ENCODE measurements at places on chromosomes 13 and 19. TPM values are rescaled to one million over a fixed set of nuclear protein-coding genes. Genes with fewer than 3 reads are reported as not detected.

ARL11 gene
- 1.1 TPM for total RNA-seq

WDR62 gene
- 0.16 TPM for total RNA-seq

- no peak overlapping the region for H3K27ac ChIP-seq
- H3K27me3 ChIP-seq, result no peaks in the 10 kb centered on the region
- H3K4me1 ChIP-seq, result peaks cover 6% of the 10 kb centered on the region
- no peak for DNase-seq
- H3K4me3 ChIP-seq, result no peak overlapping the region
Observed at GRCh38 chr19:45809643-45810159, 5.4 kb downstream of the RSPH6A start.

DNA sequence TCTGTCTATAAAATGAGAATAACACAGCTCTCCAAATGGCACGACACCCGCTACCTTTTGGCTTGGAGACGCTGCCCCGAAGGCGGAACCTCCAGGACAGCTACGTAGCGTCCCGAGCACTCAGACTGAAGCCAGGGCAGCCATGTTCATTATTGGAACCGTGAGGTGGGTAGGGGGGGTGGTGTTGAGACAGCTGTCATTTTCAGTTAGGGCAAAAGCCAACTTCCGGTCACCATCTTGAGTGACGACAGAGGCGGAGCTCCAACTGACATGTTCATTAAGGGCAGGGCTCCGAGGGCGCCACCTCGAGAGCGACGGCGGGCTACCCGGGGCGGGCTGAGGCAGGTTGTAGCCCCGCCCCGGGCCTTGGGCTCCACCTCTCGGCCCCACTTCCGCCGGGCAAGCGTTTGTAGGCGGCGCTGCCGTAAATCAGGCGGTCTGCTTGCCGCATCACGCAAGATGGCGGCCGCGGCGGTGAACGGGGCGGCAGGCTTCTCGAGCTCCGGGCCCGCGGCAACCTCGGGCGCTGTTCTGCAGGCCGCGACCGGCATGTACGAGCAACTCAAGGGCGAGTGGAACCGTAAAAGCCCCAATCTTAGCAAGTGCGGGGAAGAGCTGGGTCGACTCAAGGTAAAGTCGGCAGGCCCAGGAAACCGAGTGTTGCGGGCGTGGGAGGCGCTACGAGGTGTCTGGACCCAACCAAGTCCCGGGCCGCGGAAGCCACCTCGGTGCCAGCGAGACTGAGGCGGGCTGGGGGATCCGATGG, at the start of gene PSMD8:
Gene PSMD8, plus strand, starts transcription at position 240 of the 766 bp plus-strand sequence. Its CDS starts 31 bp downstream, at position 271.
- H3K4me1 ChIP-seq, result no peaks in the 10 kb centered on the region
- peak within 1 kb of the TSS; percentile 93 for H3K27ac ChIP-seq
- peaks cover 10% of the 10 kb centered on the region for H3K36me3 ChIP-seq
- peak within 1 kb of the TSS; percentile 77 for H3K4me3 ChIP-seq
- no peaks in the 10 kb centered on the region for H3K27me3 ChIP-seq

DNA sequence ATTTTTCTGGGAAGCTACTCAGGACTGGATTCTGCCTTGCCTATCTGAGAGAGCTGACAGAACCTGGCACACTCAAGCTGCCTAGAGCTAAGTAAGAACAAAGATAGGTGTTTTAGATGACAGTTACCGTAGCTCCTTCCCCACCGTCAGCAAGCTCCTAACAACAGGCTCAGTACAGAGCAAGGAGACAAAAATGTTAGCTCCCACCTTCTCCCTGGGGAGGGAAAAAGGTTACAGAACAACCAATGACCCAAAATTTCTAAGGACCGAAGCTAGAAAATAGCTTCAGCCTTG, 1058.2 kb upstream of the PCDH20 start:
- no peaks in the 10 kb centered on the region for H3K36me3 ChIP-seq
- H3K27me3 ChIP-seq, result no peaks in the 10 kb centered on the region
- no peak for DNase-seq
- no peaks in the 10 kb centered on the region for H3K4me1 ChIP-seq
- no peak overlapping the region for H3K4me3 ChIP-seq

DNA sequence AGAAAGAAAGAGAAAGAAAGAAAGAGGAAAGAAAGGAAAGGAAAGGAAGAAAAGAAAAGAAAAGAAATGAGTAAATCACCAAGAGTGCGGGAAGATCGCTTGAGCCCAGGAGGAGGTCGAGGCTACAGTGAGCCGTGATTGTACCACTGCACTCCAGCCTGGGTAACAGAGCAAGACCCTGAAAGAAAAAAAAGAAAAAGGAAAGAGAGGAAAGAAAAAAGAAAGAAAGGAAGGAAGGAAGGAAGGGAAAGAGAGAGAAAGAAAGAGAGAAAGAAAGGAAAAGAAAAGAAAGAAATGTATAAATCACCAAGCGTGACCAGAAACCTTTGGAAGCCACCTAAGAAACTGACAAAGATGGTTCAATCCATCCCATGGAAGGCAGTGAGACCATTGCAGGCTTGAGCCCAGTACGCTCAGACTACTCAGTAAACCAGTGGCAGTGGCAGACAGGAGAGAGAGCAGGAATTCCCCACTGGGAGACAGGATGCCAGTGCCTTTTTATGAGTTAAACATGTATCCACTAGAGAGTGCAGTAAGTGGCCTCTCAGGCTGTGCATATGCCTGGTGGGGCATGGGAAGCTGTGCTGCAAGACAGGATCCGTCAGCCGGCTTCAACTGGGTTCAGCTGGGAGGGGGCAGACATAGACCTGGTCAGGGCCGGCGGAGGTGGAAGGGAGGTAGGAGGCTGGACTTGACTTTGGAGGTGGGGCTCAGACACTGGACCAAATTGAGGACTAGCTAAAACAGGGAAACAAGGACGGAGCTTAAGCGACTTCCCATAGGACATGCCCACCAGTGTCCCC, 4.8 kb downstream of the GPR42 start:
- no peaks in the 10 kb centered on the region for H3K36me3 ChIP-seq
- peaks cover 6% of the 10 kb centered on the region for H3K4me1 ChIP-seq
- H3K4me3 ChIP-seq, result no peak overlapping the region
- no peak for DNase-seq
- H3K27me3 ChIP-seq, result no peaks in the 10 kb centered on the region
- H3K27ac ChIP-seq, result no peak overlapping the region

DNA sequence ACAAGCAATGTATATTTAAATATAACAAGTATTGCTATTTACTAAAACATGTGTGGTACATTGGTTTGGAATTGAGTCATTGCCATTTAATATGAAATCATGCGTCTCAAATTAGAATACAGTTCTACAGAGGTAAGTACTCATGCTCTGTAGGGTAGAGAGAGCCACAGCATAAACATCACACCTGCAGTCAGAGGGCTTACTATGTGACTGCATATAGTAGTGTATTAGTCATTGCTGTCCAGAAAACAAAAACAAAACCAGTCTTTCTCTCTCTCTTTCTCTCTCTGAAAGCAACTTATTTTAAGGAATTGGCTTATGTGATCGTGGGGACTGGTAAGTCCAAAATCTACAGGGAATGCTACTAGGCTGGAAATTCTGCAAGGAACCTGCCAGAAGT, 370.3 kb downstream of the GPC5 start:
- H3K27me3 ChIP-seq, result no peaks in the 10 kb centered on the region
- no peak for DNase-seq
- no peaks in the 10 kb centered on the region for H3K4me1 ChIP-seq
- no peaks in the 10 kb centered on the region for H3K36me3 ChIP-seq

GRCh38 chr13:85564598-85564997, 234.6 kb downstream of the SLITRK6 start:
- H3K27me3 ChIP-seq, result no peaks in the 10 kb centered on the region
- H3K27ac ChIP-seq, result no peak overlapping the region
- no peak overlapping the region for H3K4me3 ChIP-seq
- no peak for DNase-seq

DNA sequence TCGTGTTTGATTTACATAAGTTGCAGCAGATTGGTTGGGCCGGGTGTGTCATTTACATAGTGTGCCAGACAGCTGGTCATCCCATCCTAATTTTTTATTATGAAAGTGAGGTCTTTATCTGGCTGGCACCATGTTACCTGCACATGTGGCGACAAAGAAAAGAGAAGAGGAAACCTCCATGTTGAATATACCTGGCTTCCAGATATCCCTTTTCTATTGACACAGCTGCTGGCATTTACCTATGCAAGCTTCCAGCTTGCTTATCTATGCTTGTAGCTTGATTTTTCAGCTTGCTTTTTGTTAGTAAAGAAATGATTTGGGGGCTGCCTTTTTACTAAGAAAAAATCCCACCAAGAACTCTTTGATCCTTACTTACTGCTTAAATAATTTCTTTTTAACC, 681.3 kb upstream of the SLITRK1 start:
- H3K4me3 ChIP-seq, result no peak overlapping the region
- no peak for DNase-seq
- H3K27ac ChIP-seq, result no peak overlapping the region
- no peaks in the 10 kb centered on the region for H3K27me3 ChIP-seq

- H3K27me3 ChIP-seq, result no peaks in the 10 kb centered on the region
- peaks cover 18% of the 10 kb centered on the region for H3K4me1 ChIP-seq
- no peaks in the 10 kb centered on the region for H3K36me3 ChIP-seq
- peak; percentile 73 for DNase-seq
- no peak overlapping the region for H3K4me3 ChIP-seq
Observed at GRCh38 chr19:2613507-2614295, 88.8 kb downstream of the GNG7 start.

DNA sequence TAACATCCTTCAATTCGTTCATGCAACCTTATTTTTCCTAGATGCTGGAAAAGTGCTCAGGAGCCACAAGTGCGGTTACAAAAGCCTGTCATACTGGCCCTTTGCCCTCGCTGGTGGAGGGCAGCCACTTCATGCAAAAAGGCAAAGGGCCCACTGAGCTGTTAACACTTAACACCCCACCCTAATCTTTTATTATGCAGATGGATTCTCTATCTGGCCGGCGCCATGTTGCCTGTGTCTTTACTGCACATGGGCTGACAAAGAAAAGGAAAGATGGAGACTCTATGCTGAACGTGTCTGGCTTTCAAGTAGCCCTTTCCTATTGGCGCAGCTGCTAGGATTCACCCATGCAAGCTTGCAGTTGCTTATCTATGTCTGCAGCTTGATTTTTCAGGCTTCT, 10.8 kb downstream of the OR7D2 start:
- H3K4me3 ChIP-seq, result no peak overlapping the region
- no peaks in the 10 kb centered on the region for H3K27me3 ChIP-seq
- no peak for DNase-seq
- no peaks in the 10 kb centered on the region for H3K36me3 ChIP-seq

DNA sequence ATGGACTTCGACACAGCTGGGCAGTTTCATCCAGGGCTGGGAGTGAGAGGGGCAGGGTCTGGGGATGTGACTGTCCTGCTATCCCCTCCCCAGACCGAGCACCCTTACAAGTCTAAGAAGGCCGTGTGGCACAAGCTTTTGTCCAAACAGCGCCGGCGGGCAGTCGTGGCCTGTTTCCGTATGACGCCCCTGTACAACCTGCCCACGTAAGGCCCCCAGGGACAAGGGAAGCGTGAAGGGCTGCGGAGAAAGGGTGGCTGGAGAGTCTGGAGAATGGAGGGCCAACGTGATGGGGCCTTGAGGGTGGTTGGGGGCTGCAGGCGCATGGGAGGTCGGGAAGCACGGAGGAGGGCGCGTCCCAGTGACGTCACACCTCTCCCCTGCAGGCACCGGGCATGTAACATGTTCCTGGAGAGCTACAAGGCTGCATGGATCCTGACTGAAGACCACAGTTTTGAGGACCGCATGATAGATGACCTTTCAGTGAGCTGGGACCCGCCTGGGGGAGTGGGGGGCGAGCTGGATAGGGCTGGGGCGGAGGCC, 89.5 kb downstream of the MAP4K1 start:
- no peak for DNase-seq
- H3K27ac ChIP-seq, result no peak overlapping the region
- H3K36me3 ChIP-seq, result no peaks in the 10 kb centered on the region
- no peaks in the 10 kb centered on the region for H3K4me1 ChIP-seq

DNA sequence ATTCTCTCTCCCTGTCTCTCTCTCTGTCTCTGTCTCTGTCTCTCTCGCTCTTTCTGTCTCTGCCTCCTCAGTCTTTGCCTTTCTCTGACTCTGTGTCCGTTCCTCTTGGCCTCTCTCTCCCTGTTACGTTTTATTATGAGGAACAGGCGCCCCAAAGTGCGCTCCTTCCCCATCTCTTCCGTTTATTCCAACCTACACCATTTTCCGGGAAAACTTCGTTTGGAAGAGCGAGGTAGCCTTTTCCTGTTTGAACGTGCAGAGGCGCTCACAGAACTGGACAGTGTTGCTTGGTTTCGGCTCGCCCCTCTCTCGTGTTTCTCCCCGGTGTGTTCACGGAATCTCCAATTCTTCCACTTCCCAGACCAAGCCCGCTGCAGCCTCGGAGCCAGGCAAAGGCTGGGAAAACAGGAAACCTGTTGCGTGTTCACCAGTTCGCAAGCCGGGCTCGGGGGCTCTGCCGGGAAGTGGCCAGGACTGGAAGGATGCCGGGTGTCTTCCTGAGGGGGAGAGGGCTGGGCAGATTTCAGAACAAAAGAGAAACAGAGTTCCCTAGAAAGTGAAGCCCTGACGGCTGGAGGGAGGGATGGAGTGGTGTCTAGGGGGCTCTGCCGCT, 605 bp downstream of the TMEM255B start:
- peak overlapping the region; percentile 69 for H3K4me3 ChIP-seq
- peak; percentile 68 for DNase-seq
- H3K36me3 ChIP-seq, result no peaks in the 10 kb centered on the region
- H3K27me3 ChIP-seq, result no peaks in the 10 kb centered on the region
- H3K4me1 ChIP-seq, result peaks cover 17% of the 10 kb centered on the region
- H3K27ac ChIP-seq, result peak overlapping the region; percentile 83

DNA sequence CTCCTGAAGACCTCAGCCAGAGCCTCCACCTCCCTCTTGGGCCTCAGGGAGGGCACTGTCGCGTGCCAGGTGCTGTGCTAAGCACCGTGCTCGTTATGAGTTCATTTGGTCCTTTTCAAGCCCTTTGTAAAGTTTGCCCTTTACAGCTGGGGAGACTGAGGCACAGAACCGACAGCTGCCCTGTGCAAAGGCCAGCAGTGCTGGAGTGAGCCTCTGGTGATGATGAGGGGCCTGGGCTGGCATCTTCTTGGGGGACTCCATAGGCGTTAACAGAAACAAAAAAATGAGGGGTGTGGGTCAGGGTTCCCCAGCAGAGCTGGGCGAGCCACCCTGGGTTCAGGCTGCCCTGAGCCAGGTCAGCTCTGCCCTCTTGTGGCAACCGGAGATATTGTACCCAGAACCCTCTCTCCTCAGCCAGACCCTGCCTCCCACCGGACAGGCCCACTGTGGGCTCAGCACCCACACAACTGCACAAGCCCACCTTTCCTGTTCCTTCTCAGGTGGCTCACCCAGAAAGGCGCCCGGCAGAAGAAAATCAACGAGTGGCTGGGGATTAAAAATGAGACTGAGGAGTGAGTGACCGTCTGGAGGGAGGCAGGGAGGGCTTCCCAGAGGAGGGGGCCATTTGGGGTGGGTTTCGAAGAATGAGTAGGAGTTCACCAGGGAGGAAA, 5.5 kb upstream of the IFI30 start:
- H3K36me3 ChIP-seq, result peaks cover 15% of the 10 kb centered on the region
- peaks cover under 1% of the 10 kb centered on the region for H3K4me1 ChIP-seq
- H3K27ac ChIP-seq, result no peak overlapping the region

DNA sequence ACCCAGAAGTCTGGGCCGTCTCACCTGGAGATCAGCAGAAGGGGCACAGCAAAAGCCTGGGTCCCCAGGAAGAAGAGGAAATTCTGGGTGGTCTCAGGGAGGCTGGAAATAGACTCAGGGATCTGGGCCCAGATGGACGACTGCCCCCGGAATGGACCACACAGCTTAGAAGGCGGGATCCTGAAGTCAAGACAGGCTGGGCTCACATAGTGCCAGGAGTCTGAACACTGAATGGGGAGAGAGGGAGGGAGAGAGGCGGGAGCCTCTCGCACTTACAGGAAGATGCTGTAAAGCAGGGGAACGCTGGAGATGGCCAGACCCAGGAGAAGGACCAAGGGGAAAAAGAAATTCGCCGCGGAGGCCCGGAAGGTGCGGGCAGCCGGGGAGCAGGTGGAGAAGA, 1.3 kb upstream of the LENG1 start:
- H3K4me3 ChIP-seq, result peak overlapping the region; percentile 48
- no peak for DNase-seq
- peak overlapping the region; percentile 96 for H3K27ac ChIP-seq
- H3K4me1 ChIP-seq, result peaks cover 55% of the 10 kb centered on the region
- peaks cover 24% of the 10 kb centered on the region for H3K36me3 ChIP-seq

Data from sigmoid colon (tissue), 7 donors.